ENCODE measurements at places on chromosomes 1 and 21.

DNA sequence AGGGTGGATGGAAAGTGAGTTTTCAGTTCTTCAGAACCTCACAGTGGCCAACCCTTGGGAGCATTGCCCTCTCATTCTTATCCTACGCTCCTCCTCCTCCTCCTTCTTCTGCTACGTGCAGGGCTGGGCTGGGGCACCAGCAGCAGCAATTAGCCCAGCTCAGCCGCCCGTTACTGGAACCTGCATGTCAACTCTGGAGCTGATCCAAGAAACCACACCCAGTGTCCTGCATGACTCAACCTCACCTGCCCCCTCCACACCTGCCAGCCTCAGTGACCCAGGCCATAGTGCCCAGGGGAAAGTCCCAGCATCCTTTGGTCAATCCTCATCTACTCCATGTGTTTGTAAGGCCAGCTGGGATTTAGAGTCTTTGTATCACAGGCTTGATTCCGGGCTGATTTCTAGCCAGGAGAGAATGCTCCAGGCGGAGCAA, 12.6 kb downstream of the ELF3 start:
- peak; percentile 81 for DNase-seq

DNA sequence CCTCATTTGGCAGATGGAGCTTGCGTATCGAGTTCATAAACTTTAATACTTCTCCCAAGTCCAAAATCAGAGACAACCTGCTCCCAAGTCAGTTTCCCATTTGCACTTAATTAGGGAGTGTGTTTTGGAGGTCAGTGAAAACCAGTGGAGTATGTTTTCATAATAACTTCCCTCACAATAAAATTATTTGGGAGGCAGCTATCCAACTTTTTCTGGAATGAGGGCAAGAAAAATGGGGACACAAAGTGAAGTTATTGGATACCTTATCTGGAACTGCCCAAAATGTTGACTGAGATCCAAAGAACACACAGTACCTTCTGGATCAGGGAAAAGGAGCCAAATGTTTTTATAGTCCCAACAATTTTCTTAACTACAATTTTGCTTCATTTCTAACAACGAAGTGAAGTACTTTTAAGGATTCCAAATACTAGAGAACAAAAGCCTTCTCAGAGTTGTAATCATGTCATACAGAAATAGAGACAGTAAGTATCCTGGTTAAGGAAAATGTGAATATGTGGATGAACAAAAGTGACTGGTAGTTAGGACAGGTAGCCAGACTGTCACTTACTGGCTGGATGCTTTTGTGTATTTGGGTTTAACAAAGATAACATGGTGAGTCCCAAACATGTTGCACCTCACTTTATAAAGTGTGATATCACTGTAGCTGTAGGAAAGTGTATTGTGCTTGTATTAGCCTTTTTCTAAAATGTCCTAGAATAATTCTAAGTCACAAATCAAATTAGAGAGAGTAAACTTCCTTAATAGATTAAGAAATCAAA, 325.0 kb downstream of the HLX start:
- no peak for DNase-seq

GRCh38 chr1:54989473-54989872, 9.0 kb downstream of the TMEM61 start:
- no peak for DNase-seq

GRCh38 chr1:100459358-100460114, 78.4 kb upstream of the GPR88 start:
- DNase-seq, result peak; percentile 71

DNA sequence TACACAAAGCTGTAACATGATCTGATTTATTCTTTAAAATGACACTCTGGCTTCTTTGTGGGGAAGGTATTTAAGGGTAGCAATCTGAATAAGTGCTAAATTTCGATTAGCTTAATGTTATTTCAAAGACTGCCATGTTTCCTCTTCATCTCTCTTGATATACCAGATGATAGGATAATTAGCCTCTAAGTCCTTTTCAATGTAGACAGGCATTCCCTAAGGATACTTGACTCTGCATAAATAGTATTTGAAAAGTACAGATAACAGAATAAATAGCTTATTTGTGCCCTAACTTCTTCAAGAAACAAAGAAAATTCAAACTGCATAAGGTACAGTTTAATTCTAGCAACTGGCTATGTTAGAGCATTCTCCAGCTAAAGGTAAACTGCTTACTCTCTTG, 46.2 kb downstream of the ARHGAP29 start:
- DNase-seq, result no peak

- peak; percentile 9 for DNase-seq
Observed at GRCh38 chr1:63024132-63024531, 240.2 kb downstream of the ATG4C start.

GRCh38 chr1:240813720-240814119, 201.8 kb upstream of the GREM2 start:
- DNase-seq, result no peak

DNA sequence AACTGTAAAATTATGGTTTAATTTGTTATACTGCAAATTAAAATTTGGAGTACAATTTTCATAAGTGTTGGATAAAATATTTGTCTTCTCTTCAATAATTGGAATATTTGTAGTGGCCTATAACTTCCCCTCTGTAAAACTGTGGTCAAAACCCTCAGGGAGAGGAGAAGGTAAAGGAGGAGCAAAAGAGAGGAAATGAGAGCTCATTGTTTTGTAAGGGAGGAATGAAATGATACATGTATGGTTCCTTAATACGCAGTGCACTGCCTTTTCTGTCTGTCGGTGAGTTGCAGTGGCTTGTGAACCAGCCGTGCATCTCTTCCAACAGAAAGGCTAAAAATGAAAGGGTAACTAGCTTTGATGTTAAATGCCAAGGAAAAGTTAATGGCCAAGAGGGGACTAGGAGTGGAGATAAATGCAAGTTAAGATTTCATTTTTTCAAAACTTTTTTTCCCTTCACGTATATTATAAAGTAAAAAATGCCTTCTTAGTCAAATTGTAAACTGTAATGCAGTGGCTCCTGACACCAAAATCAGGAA, 26.4 kb downstream of the LRRC8D start:
- no peak for DNase-seq

DNA sequence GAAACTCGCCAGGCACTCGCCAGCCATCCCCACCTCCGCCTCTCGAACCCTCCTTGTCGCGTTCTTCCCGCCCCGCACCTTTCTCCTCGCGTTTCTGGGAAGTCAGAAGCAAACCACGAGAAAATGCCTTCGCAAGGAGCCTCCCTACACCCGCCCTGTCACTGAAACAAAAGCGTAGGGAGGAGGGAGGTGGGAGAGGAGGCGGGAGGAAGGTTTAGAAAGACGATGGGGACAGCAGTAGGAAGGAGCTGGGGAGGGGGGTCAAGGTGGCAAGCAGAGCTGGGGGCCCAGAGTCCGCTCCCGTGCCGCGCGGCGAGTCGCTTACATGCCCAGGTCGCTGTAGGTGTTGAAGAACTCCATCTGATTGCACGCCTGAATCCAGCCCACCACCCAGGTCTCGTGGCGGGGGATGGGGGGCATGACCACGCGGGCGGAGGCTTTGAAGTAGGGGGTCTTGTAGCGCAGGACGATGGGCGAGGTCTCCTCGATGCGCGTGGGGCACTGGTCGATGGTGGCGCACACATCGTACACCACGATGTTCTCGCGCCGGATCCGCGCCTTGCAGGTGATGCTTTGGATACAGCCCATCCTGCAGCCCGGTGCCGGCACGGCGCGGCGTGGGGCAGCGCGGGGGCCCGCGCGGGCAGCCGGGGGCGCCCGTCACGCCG, 1.0 kb downstream of the FAM78B start:
- DNase-seq, result no peak

GRCh38 chr1:207973898-207974568, 63.1 kb upstream of the CD34 start:
- DNase-seq, result no peak

- peak; percentile 33 for DNase-seq
Observed at GRCh38 chr1:224213438-224214119, 30.5 kb downstream of the DEGS1 start.

- no peak for DNase-seq
Observed at GRCh38 chr1:9389968-9390367, 97.3 kb downstream of the SPSB1 start.

DNA sequence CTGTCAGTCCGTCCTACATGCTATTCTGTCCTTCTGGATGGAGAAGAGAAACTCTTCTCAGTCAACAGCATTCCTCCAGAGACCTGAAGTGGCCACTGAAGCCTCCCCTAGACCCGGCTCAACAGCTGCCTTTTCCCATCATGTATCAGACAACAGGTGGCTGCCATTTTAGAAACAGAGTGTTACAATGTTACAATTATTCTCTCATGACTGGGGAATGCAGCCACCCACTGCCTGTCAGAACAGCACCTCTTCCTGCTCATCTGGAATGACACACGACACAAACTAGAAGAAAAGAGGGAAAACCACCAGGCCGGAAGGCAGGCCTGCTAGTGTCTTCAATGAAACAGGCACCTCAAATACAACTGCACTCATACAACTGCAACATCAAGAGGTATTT, 105.3 kb downstream of the PGBD5 start:
- DNase-seq, result no peak

GRCh38 chr1:92853299-92853698, 21.5 kb downstream of the RPL5 start:
- no peak for DNase-seq

DNA sequence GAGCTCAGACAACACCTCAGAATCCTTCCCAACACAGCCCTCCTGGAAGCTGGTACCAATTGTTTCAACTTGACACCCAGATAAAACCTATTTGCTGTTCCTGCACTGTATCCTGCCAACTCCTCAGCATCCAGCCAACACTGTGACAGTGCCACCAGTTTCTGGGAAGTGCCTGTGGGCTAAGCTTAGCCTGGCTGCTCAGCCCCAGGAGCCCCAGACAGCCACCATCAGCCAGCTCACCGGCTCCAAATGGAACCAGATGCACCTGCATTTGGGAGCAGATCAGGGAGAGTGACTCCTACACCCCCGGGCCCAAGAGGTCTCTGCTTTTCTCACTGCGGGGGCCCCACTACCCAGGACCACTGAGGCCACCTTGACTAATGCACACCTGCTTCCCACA, 24.9 kb downstream of the KCNN3 start:
- DNase-seq, result no peak

- no peak for DNase-seq
Observed at GRCh38 chr1:221781102-221781755, 39.3 kb upstream of the DUSP10 start.

DNA sequence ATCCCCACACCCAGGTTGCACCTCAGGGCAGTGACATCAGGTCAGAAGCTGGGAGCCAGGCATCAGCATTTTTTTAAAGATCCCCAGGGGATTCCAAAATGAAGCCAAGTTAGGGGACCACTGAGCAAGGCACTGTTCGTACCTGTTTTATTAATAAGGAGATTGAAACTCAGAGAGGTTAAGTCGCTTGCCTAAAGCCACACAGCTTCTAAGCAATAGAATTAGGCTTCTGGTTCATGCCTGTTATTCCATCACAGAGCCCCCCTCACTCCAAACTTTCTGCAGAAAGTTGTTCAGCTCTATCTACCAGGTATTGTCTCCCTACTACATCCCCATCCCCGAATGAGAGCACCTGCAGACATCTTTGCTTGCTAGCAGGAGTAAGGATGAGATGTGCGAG, 28.7 kb downstream of the KCNN3 start:
- no peak for DNase-seq

- peak; percentile 70 for DNase-seq
Observed at GRCh38 chr1:47388891-47389238, 27.2 kb upstream of the FOXE3 start.

DNA sequence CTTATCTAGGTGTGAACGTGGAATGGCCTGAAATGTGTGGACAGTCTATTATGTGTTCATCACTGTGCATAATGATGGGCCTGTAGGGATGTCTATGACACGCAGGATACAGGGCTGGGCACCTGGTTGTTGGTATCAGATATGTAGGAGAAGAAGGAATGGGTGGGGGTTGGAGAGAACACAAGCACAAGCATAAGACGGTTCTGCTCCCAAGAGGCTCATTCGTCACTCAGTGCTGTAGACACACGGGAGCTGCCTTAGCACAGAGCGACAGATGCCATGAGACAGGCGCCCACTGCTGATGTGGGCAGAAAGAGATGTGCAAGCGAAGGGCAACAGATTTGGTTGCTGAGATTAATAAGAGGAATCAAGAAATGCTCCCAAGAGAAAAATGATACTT, 256.2 kb downstream of the DISC1 start:
- no peak for DNase-seq
